ENCODE measurements at places on chromosomes 6 and 20.

- no peak for DNase-seq
Measured at GRCh38 chr6:135183532-135184440, 2.7 kb downstream of the MYB start.

GRCh38 chr6:107877968-107878367 is 53.9 kb upstream of the SCML4 start:
- DNase-seq, result no peak

- DNase-seq, result no peak
Measured at GRCh38 chr6:131408811-131409210, 164.2 kb upstream of the ARG1 start.

DNA sequence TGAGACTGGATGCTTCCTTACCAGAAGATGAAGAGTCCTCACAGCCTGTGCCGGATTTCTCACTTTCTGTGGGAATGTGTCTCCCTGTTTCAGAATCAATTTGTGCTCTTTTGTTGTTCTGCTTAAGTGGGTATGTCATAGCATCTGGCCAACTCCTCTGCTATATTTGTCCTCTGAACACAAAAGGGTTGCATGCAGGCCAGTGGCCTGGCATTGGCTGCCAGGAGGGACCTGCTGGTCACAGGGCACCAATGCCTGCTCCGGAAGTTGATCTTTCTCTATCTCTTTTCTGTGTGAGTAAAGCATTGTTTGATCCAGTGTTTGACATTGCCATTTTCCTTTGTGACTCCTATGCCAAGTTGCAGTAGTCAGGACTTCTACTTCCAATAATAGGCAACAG is 47.8 kb downstream of the JARID2 start:
- no peak for DNase-seq

- no peak for DNase-seq
Measured at GRCh38 chr20:36830791-36831691, 44.9 kb upstream of the TLDC2 start.

DNA sequence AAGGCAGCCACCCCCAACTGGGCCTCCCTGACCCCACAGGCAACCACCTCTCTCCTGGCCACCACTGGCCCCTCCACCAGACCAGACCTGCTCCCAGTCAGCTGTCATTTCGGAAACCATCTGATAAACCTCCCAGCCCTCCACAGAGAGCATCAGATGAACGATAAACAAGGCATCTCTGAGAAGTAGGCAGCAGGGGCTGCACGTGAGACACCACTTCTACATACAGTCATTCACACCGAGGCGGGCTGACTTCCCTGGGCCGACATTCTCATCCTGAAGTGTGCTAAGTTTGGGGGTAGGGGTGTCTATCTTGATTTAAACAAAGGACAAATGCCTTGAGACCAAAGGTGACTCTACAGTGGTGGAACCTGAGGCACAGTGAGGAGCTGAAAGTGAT is 13.8 kb downstream of the CPNE5 start:
- DNase-seq, result no peak

Data from COR-L47 (cell line).